NCI-H1436 treated with DMSO at 0.1 percent for 48 hours (cell line): ENCODE measurements at places on chromosomes 13 and 19.

- DNase-seq = no peak
These were observed 63.2 kb downstream of the CCDC70 start for GRCh38 chr13:51924756-51925544.

DNA sequence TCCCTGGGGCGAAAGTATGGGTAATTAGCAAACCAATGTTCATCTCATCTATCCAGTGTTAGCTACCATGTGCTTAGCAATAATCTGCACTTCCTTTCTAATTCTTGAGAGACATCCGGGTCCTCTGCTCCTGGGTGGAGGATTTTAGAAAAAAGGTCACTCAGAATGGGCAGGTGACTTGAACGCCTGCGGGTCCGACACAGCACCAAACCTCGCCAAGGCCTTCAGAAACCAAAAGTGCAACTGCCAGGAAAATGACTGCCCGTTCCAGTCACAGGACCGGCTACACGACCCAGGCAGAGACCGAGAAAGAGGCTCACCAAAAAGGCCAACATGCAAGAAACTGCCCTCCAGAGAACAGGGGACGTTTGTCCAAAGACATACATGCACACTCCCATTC, 39.9 kb downstream of the ZNF146 start:
- DNase-seq = no peak

- no peak for DNase-seq
These were observed 882.1 kb downstream of the UQCRFS1 start for GRCh38 chr19:28330831-28331230.

DNA sequence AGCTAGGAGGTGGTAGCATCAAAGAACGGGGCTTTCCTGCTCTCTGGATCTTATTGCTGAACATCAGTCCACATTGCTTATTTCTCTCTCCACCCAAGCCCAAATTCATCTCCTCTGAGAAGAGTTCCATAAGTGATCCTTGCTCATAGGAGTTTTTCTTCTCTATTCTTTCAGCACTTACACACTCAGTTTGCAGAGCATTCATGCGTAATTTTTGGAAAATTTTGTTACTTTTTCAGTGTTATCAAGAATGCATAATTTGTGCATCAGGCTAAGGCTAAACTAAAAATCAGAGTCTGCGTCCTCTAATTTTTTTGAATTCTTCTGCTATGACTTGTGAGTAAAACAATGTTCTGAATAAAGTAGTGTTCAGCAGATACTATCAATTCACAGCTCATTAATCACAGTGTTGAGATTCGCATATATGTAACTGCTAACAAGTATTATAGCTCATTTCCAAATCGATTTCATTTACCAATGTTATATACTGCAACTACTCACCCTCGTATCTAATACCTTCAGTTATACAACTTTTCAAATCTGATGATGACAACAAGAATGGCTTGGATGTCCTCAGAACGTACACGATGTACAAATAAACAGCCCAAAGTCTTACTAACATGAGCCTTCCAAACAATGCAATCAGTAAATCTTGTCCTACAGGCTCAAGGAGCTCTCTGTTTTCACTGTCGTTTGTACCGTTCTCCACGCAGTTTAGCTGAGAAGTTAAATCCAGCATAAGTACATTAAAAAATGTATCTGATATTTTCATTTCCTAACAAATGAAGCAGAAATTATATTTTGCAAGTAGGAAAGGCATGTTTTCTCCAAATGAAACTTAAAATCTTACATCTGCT, 36.4 kb upstream of the STARD13 start:
- DNase-seq = no peak

DNA sequence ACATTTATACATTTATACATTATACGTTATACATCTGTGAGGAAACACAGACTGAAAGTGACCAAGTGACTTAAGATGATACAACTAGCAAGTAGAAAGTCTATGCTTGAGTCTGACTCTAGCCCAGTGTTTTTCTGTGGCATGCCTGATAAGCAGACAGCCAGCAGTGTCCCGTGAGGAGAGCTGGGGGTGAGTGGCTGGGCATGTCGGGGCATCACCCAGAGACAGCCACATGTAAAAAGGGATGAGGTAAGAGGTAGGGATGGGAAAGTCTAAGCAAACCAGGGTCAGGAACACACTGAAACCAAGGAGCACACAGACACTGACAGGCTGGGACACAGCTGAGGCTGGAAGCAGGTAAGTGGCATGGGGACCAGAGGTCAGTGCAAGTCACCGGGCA, 333.2 kb downstream of the FOXO1 start:
- no peak for DNase-seq

GRCh38 chr13:92172191-92172590, 773.8 kb downstream of the GPC5 start:
- no peak for DNase-seq

- no peak for DNase-seq
These were observed 75.5 kb downstream of the TNFSF13B start for GRCh38 chr13:108345016-108345415.

DNA sequence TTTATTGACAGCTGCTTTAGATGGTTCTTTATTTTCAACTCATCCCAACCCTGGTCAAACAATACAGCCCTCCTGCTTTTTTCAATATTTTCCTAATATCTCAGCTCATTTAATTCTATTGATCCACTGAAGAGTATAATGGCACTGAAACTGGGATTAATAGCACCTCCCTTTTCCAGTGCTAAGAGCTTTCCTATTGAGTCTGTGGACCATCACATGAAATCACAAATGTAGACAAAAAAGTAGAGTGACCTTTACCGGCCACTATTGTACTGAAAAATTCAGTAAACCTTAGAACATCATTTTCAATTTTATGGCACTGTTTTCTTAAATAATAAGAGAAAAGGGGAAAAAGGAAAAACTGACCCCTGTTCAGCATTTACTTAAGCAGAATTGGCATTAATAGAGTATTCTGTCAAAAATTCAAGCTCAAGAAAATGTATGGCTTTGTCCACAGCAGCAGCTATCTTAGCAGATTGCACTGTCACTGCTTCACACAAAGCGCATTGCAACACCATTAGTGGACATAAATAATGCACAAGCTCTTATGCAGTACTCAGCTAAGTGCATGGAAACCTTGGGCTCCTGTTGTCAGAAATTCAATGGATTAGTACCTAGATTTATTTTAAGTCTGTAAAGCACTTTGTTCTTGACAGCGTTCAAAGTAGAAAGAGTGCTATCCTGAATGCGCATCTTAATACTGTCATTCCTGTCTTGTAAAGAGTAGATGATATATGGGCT, 851.0 kb upstream of the KLHL1 start:
- no peak for DNase-seq

DNA sequence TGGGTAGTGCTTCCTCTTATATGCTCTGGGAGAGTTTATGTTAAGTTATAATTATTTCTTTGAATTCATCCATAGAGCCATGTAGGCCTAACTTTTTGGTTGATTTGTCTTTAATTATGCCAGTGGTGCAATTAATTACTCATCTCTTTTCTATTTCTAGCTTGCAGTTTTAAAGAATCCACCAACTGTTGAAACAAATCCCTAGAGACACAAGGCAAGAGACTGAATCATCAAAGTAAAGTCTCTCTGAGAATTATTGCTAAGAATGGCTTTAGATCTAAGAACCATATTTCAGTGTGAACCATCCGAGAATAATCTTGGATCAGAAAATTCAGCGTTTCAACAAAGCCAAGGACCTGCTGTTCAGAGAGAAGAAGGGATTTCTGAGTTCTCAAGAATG, 5.9 kb upstream of the ZNF551 start:
- no peak for DNase-seq

DNA sequence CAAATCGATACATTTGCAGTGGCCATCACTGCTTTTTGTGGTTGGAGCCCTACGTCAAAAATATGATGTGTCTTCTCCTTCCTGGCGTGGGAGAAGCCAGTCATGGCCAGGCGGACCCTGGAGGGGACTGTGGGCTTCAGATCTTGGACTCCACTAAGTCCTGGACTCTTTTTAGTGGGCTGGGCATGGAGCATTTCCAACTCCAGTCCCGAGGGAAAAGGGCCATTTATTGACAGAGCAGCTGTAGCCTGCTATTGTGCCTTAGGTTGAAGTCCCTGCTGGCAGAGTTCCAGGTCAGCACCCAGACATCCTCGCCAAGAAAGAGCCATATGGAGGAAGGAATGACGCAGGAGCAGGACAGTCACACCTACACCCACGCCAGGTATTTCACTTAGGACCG, 179.2 kb upstream of the ZNF507 start:
- no peak for DNase-seq

DNA sequence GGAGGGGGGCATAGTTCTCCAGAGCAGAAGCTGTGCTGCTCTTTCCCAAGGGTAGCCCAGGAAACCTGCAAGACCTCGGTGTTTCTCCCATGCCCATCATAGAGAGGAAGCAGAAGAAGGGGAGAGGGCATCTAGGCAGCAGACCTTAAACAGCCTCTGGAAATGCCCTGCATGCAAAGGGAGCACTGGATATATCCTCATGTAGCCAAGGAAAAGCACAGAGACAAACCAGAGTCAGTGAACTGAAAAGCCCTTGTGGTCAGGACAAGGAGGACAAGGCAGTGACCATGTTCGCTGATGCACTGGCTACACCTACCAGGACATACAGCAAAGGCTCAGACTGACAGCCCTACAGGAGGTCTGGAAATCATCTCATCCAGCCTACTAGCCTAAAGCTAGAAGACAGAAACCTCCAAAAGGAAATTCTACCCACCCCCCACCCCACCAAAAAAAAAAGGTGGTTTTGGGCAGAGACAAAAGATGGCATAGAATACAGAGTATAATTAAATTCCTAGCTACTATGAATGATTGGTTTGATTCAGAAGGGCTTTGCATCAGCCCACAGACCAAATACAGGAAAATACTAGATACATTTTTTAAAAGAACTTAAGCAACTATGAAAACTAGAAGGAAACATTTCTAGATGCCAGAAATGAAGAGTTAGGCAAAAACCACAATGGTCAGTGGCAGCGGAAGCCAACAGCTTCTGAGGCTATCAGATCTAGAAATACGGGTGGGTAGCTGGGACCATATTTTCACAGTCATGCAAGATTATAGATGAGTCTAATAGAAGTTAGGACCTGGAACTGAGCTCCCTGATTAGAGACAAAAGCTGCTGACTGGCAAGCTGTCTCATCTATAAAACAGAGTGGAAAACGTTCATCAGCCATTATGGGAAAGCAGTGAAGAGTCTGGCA, 4.4 kb upstream of the TBC1D4 start:
- DNase-seq = no peak

GRCh38 chr19:1691589-1692290, 39.3 kb upstream of the TCF3 start:
- no peak for DNase-seq

GRCh38 chr19:2041433-2041682, 9.7 kb downstream of the MKNK2 start:
- no peak for DNase-seq

- DNase-seq = no peak
These were observed 60.5 kb downstream of the SPATA13 start for GRCh38 chr13:24221007-24221406.

GRCh38 chr19:3443840-3444694, 36.3 kb downstream of the SMIM24 start:
- DNase-seq = no peak

- DNase-seq = no peak
These were observed 127.5 kb downstream of the KCTD12 start for GRCh38 chr13:76758738-76759137.

GRCh38 chr19:45954156-45954555, 19.5 kb downstream of the NOVA2 start:
- DNase-seq = no peak

- no peak for DNase-seq
These were observed 266.7 kb downstream of the SPRY2 start for GRCh38 chr13:80074143-80074752.

DNA sequence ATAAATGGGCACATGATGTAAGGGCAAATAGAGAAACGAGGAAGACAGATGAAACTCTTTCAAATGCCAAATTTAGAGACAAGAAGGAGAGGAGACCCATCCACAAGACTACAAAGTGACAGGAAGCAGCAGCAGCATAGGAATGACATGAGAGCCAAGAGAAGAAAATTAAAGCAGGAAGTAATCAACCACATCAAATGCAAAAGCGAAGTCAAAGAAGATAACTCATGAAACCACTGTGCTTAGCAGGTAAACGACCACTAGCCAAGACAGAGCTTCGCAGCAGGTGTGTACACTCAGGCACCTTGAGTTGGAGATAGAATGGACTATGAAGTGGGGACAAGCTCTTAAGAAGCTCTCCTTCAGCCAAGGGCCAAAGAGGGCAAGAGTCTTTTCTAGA, 64.1 kb downstream of the KLF12 start:
- no peak for DNase-seq

- DNase-seq = no peak
These were observed 6.5 kb upstream of the ZNF708 start for GRCh38 chr19:21335721-21336120.

GRCh38 chr13:80141123-80141849, 199.6 kb downstream of the SPRY2 start:
- DNase-seq = no peak

GRCh38 chr13:44305286-44305685, 68.3 kb upstream of the SERP2 start:
- no peak for DNase-seq

DNA sequence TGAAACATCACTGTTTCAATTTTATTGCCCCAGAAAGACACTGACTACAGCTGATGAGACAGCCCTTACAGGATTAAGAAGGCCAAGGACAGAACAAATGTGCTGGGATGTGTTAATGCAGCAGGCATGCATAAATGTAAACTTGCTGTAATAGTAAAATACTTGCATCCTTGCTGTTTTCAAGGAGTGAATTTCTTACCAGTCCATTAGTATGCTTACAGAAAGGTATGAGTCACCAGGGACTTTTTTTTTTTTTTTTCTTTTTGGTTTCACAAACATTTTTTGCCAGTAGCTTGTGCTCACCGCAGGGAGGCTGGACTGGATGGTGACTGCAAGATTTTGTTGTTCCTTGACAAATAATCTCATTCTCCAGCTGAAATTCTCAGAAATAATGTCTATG, 55.1 kb downstream of the GPR180 start:
- no peak for DNase-seq

DNA sequence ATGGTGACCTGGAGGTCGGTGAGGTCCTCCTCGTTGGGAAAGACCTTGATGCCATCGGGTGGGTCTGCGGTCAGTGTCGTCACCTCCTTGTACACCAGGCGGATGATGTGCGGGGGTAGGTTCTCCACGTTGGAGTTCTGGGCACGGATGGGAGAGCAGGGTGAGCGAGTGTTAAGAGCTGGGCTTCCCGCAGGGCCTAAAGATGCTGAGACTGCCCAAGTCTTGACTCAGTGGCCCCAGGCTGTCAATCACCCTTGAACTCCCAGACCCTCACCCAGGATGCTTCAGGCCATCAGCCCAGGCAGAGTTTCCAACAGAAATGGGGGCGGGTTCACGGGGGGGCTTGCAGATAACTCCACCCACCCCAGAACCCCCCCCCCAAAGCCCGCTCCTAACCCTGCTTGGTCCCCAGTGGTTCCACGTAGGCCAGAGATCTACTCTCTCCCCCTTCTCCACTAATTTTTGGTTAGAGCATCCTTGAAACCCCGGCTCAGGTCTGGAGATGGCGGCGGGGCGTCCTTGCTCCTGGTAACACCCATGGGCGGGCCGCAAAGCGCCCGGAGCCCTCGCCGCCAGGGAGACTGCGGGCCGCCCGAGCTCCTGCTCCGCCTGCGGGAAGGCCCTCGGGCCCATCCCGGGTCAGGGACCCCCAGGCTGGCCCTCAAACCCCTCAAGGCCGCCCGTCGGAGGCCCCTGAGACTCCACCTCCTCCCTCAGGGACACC, 600 bp downstream of the UBE2S start:
- DNase-seq = no peak

- no peak for DNase-seq
These were observed at the start of gene ATP1A3 for GRCh38 chr19:41993612-41994483. ATP1A3 (minus strand) TSS chr19:41994230; CDS start chr19:41994076, 154 bp downstream.
